SK-N-DZ (cell line): ENCODE measurements at places on chromosomes 5 and 9.

DNA sequence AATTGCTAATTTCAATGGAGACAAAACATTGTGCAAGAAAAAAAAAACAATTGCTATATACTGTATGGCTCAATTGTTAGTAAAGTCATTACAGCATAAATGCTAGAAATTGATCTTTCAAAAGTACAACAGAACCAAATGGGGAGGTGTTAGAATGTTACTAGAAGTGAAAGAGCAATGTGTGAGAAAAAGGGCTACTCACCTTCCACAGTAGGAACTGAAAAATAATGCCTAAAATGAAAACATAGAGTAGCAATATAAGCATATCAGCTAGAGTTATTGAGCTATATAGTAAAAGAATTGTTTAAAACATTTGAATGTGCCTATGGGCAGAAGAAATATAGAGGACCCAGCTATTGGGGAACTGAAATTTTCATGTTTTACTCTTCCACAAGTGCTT, 10.9 kb upstream of the RXFP3 start:
- DNase-seq: no peak

DNA sequence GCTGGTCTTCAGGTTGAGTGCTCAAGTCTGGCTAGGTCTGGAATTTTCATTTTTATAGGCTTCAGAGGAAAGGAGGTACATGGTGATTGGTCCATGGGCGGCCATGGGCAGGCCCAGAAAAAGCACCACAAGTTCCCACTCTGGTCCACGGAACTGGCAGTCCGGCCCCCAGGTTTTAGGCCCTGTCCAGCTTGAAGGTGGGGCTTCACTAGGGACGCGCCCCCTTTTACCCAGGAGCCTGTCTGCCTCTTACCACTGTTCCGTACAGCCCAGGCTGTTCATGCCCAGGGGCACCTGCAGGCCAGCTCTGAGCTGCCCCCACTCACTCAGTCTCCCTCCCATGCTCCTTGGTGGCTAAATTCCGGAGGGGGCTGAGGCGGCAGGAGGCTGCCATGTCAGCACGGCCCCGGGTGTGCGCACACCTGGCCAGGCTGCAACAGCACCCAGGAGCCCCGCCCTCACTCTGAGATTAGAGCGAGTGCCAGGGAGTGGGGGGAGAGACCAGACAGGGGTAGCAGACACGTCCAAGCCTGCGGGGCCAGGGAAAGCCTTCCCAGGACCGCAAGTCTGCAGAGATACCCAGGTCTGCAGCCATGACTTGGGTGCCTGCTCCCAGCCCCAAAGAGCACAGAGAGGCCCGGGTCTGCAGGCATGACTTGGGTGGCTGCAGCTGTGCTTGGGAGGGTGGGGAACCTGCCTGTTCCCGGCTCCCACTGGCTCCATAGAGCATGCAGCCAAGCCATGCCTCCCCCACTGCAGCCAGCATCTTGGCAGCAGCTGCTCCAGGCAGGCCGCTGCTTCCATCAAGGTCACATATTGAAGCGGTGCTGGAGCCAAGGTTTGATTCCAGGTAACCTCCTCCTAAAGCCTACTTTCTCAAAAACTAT, 390.2 kb upstream of the SGCD start:
- no peak for DNase-seq

- no peak for DNase-seq
These were observed 58.8 kb downstream of the COL27A1 start for GRCh38 chr9:114214181-114214580.

DNA sequence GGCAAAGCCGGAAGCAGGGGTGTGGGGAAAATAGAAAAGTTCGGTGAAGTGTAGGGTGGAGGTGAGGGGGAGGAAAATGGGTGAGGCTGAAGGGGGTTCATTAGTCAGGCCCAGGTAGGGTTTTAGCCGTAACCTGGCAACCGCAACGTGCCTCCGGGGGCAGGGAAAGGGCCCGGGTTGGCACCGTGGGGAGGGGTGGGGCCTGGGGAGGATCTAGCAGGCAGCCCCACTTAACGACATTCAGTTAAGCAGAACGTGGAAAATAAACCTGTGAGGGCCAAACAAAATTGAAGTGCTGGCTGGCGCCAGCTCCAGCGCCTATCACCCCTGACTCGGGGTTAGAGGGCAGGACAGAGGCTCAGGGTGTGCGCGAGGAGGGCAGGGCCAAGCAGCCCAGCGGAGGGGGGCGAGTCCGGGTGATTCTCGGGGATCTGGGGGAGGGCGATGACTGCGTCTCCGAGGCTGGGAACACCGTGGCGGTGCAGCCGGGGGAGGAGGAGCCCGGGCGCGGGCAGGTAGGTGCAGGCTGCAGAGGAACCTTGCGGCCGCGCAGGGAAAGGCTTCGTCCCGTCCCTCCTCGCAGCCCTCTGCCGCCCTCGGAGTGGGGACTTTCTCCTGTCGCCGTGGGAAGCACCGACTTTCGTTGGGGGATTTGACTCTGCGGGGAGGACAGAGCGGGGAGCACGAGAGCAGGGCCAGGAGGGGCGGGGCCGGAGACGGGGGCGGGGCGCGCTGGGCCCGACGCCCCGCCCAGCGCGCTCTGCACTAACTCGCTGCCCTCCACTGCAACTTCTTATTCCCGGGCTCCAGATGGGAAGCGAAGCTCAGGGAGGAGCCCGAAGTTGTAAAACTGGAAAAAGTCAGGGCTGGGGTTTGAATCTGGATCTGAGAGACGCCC, 5.1 kb downstream of the RGS14 start:
- DNase-seq: peak; percentile 51

- no peak for DNase-seq
These were observed 102.6 kb downstream of the FSTL4 start for GRCh38 chr5:133509742-133510079.

GRCh38 chr9:11064909-11065308, 452.1 kb upstream of the PTPRD start:
- no peak for DNase-seq

DNA sequence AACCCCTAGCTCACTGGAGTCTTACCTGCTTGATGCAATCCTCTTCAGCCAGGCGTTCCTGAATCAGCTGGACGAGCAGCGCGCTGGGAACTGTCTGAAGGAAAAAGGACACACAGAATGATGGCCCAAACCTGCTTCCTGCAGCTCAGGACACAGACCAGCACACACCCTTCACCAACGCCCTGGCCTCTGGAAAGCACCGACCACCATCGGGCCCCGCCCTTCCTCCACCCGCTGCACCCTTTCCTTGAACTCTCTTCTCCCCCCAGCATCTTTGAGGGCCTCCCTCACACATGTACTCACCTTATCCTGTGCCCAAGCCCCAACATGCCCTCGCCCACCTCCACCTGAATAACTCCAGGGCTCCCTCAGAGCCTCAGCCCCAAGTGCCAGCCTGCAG, 23.3 kb downstream of the AK8 start:
- DNase-seq: no peak

- no peak for DNase-seq
These were observed 78.0 kb upstream of the FCN1 start for GRCh38 chr9:134995792-134996120.

DNA sequence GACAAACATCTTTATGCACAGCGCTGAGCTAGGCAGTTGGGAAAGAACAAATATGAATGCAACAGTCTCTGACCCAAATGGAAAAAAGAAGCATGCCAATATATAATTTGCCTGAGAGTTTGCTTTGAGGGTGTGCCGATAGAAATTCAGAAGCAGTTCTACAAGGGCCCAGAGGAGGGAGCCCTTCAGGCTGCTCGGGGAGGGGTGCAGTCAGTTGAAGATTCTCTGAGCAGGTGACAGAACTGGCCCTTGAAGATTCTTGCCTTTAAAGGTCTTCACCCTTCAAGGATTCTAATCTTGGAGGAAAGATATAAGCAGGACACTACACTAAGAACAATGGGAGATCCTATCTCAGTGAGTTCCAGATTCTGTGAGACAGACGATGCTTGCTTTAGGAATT, 3.7 kb upstream of the PAPPA start:
- DNase-seq: peak; percentile 12

- DNase-seq: peak; percentile 59
These were observed 53.3 kb upstream of the FAM169A start for GRCh38 chr5:74919487-74919886.

DNA sequence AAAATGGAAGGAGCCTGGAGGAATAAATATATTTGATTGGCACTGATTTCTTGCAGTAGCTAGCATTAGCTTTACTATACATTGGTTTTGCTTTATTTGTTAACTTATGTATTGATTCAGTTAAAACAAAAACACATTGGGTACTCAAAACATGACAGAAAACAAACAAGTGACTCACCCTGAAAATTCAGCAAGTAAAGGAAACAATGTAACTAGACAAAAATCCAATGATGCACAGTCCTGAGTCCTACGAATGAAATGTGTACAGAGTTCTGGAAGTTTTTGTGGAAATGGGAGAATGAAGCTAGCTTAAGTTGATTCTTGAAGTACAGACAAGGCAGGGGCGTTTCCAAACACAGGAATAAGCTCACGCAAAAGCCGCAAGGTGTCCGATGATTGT, 175.0 kb downstream of the ELAVL2 start:
- DNase-seq: no peak

DNA sequence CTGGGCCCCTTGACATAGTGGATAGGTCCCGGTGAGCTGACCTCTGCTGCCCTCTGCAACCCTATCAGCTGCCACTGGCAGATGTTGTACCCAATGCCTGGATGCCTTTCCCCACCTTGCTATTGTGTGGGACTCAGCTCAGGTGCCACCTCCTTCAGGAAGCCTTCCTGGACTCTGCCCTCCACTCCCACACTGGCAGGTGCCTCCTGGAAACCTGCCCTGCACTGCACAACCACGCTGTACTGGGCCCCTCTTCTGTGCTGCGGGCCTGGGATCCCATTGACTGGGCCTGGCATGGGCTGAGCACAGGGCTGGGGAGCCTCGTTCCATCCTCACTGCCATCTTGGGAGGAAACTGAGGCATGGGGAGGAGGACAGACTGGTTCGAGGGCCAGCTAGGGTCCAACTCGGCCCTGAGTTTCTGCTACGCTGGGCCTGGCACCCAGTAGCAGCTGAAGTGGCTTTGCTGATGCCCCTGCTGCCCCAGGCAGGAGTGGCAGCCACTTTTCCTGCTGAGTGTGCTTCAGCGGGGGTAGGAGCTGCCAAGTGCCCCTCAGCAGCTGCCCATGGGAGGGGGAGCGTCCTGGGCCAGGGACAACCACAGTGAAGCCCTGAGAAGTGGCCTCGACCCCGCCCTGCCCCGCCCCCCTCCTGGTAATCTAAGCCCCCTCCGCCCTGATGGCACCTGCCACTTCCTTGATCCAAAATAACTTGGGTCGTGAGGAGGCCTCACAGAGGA, 1.3 kb downstream of the AK1 start:
- DNase-seq: no peak

GRCh38 chr9:115220319-115221005, 102.5 kb upstream of the TNC start:
- no peak for DNase-seq

GRCh38 chr5:56527174-56527573, 288.2 kb upstream of the MAP3K1 start:
- DNase-seq: no peak

DNA sequence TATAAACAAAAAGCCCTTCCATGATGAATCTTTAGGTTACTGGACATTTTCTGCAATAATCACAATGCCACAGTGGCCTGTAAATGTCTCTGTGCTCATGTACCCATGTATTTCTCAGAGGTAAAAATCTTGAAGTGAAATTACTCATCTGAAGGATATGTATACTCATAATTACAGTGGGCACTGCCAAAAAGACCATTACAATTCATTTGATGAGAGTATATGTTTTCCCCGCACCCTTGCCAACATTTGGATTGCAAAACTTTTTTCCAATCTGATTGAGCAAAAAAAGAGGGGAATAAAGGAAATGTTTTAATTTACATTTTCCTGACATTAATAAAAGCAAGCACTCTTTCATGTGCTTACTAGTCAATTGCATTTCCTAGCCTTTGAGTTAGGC, 110.5 kb downstream of the EPB41L4A start:
- no peak for DNase-seq

DNA sequence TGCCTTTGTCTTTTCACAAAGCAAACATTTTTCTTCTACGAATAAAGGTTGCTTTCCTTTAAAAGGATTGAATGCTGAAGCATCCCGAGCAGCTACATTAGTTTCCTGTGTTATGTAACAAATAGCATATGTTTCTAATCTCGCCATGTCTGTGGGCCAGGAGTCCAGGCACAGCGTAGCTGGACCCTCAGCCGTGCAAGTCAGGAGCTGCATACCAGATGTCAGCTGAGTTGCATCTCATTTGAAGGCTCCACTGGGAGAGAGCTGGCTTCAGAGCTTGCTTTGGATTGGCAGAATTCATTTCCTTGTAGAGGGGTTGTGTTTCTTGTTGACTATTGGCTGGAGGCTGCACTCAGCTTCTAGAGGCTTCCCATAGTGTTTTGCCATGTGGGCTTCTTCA, 16.0 kb upstream of the GOLPH3 start:
- DNase-seq: peak; percentile 54

- DNase-seq: no peak
These were observed 416.6 kb downstream of the ZSWIM6 start for GRCh38 chr5:61748651-61749050.

DNA sequence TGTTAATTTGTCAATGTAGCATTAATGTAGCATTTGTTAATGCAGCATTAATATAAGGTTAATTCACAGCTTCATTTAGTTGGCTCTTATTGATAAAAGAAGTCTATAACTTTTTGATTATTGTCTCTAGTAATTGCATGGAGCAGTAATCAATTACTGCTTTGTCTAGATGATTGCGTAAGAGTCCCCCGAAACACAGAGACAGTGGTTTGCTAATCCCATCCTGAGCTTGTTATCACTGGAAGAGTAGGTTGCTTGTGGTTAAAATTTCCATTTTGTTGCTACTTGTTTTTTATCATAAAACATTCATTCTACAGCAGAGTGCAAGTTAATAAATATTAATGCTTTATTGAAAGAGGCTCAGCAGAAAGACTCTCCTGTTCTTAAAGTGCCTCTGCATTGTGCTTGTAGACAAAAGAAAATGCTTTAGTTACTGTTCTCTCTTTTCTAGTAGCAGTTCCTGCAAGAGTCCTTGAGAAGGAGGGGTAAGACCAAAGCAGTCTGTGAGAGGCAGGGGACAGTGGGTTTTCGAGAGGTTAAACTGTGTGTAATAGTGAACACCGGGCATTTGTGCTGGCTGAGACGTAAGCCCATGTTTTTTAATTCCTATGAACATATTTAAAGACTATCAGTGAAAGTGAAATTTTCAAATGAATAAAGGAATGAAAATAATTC, 291.7 kb downstream of the TRPM3 start:
- DNase-seq: no peak

DNA sequence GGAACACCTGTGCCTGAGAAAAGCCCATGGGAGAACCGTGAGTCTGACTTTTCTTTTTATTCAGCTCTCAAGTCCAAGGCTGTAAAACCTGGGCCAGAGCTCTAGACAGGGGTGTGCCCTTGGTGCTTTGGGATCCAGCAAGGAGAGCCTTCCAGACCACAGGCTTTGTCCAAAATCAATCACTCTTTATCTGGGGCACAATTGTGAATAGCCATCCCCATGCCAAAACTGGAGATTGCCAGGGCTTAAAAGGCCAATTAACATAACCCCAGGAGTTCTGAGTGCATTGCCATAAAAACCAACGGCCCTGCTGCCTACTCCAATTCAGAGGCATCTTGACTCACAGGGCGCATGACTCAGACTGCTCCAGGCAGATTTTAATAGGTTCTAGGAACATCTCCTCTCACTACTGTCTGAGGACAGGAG, 391.8 kb downstream of the ARHGEF28 start:
- DNase-seq: no peak

GRCh38 chr9:7536310-7536939, 263.2 kb downstream of the DMAC1 start:
- DNase-seq: peak; percentile 37
